Tibial artery (tissue), 4 donors: ENCODE measurements at places on chromosomes 12 and 14.

DNA sequence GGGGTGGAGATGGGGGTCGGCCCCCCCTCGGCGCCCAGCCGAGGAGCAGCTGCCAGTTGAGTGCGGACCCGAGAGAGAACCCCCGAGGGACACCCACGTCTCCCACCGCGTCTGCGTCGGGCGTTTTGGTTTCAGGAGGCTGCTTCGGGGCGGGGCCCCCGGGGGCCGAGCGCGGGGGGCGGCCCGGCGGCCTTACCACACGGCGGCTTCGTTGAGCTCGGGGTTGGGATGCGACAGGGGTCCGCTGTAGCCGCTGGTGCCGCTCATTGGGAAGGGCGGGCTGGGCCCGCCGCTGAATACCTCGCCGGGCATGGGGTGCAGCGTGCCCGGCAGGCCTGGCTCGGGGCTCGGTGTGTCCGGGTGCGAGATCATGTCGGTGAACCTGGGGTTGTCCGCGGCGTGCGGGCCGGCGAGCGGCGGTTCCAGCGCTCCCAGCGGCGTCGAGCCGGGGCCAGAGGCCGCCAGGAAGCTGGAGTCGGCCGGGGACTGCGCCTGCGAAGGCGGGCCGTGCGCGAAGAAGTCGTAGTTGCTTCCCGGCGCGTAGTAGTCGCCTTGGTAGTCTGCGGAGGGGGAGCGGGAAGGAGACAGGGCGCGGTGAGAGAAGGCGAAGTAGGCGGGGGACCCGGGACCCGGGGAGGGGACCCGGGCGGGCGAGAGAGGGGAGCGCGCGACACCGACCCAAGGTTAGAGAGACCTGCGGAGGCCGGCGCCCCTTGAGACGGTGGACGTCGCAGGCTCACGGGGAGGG lies 8.5 kb downstream of the LHX5 start:
- DNase-seq = no peak

- no peak for DNase-seq
These were observed 775.7 kb downstream of the TMTC2 start for GRCh38 chr12:83462419-83462818.

GRCh38 chr12:44285321-44285960 lies 449.6 kb downstream of the TMEM117 start:
- no peak for DNase-seq

DNA sequence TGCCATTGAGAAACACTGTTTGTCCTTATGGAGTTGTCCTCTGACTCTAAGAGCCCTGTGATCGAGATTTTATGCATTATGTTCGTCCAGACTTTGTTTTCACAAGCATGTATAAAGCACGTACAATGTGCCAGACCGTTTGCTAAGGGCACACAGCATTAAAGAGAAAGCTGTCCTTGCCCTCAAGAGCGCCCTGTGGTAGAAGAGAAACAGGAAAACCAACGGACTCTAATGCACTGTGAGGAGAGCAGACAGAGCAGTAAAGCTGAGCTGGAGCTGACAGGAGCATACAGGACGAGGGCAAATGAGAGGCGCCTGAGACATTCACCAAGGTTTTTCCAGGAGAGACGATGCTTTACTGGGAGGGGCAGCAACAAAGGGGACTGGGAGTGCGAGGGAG lies 66.2 kb upstream of the OVCH1 start:
- DNase-seq = no peak

- DNase-seq = no peak
These were observed 83.1 kb downstream of the AACS start for GRCh38 chr12:125148316-125148715.

DNA sequence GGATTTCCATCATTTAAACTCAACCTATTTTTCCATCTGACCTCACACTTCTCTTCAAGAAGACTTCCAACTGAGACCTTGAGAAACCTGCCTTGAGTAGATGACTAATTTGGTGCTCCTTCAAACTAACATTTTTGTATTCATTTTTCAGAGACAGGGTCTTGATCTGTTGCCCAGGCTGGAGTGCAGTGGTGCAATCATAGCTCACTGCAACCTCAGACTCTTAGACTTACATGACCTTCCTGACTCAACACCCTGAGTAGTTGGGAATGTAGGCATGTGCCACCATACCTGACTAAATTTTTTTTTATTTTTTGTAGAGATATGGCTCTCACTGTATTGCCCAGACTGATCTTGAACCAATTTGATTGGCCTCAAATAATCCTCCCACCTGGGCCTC lies 389.9 kb downstream of the PDZRN4 start:
- DNase-seq = no peak

DNA sequence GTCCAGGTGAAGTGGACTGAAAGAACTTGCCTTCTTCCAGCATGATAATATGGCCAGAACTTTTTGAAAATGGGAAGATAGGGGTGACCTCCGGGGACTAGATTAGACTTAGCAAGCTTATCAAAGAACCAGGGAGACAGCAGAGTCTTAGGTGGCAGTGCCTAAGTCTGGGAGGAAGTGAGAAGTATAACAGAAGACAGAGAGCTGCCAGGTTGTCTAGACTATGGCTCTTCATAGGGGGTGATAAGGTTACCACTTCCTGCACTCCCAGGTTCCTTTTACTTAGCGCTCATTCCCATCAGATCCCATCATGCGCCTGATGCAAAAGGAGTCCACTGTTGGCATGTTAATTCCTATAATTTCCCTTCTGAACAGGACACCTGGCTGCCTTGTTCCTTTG lies 69.9 kb downstream of the PLXNC1 start:
- DNase-seq = no peak

DNA sequence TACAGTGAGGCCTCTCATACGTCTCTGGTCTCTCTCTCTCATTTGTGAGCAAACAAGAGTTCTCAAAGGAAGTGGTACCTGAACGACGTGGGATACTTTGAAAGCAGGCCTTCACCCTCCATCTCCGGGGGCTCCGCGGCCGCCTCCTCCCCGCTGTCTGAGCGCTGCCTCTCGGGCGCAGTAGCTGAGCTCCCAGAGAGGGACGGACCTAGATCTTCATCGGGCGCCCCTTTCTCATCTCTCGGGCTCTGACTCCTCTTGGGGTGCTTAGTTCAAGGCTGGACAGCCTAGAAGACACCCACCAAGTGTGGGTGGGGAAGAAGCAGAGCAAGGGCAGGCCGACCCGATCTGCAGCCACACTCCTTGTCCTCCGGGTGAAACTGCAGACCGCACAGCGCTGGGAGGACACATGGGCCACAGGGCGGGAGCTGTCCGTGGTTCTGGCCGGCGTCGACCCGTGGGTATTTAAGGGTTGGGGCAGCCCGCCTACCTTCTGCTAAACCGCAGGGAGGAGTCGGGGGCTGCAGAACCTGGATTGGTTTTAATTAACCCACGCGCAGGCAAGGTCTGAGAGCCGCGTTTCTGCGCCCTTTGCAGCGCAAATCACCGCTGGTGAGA lies 92.7 kb downstream of the PAH start:
- DNase-seq = peak; percentile 42

DNA sequence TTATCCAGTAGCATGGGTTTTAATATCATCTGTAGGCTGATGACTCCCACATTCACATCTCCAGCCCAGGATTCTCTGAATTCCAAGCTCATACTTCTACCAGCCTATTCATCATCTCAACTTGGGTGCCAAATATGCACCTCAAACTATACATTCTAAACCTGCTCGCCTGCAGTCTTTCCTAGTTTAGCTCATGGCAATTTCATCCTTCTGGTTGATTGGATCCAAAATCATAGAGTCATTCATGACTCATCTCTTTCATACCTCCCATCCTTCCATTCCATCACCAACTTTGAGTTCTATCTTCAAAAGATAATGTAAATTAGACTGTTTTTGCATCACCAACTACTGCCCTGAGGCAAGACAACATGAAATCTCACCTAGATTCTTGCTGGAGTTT lies 99.7 kb upstream of the EGLN3 start:
- no peak for DNase-seq

DNA sequence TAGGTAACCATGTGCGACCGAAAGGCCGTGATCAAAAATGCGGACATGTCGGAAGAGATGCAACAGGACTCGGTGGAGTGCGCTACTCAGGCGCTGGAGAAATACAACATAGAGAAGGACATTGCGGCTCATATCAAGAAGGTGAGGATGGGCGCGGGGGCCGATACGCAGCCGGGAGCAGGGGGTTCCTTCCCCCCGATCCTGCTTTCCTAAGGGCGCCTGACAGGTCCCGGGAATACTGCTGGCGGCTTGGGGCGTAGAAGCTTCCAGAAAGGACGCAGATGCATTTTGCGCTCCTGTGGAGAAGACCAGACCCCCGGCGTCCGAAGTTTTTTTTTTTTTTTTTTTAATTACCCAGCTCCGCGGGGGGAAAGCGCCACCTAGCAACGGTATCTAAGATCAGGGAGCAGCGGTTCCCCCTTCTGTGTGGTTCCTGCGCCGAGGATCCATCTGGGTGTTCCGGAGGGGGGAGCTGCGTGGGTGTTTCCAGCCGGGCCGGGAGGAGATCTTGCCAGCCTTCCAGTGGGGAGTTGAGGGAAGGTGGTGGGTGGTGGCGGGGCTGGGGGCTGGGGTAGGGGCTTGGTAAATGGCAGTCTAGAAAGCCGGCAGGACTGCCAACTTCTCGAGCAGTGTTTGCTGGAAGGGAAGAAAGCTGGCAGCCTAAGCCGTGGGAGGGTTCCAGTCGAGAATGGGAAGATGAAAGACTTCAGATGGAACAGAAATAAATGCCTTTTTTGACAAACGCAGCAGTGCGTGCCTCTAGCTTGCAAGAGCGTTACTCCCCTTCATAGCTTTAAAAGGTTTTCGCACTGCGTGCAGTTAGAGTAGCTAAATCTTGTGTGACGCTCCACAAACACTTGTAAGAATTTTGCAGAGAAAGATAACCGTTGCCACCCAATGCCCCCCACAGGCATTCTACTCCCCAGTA lies 764 bp downstream of the DYNLL1 start:
- peak; percentile 81 for DNase-seq

GRCh38 chr14:23525611-23526010 lies 26.0 kb downstream of the ZFHX2 start:
- no peak for DNase-seq

GRCh38 chr12:20453756-20454310 lies 85.5 kb downstream of the PDE3A start:
- no peak for DNase-seq

DNA sequence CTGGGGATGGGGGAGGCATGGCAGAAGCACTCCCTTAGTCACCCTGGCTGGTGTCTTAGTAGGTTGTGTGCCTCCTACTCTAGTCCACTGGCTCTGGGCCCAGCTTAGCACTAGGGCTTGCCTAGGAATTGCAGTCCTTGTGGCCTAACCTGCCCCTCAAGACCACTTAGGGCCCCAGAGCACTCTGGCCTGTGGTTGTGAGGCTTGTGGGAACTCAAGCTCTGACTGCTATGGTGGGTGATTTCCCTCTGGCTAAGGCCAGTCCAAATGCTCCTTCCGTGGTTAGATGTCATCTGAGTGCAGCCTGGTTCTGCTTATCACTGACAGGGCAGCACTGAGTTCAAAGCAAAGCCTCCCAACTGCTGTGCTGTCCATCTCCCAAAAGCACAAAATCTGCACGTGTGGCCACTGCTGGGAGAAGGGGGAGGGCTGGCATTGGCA lies 20.2 kb downstream of the FGD4 start:
- no peak for DNase-seq

DNA sequence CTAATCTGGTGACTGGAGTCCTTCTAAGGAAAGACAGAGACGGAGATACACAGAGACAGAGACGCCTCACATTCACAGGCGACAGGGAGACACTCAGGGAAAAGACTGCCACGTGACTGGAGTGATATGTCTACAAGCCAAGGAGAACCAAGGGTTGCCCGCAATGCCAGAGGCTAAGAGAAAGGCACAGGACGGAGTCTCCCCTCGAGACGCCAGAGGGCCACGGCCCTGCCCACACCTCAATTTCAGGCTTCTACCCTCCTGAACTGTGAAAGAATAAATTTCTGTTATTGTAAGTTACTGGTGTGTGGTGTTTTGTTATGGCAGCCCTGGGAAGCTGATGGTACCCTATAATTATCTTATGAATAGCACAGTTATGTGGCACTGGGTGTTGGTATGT lies 11.6 kb upstream of the RAN start:
- DNase-seq = no peak

- no peak for DNase-seq
These were observed 113.3 kb upstream of the ATP2B1 start for GRCh38 chr12:89821896-89822295.

DNA sequence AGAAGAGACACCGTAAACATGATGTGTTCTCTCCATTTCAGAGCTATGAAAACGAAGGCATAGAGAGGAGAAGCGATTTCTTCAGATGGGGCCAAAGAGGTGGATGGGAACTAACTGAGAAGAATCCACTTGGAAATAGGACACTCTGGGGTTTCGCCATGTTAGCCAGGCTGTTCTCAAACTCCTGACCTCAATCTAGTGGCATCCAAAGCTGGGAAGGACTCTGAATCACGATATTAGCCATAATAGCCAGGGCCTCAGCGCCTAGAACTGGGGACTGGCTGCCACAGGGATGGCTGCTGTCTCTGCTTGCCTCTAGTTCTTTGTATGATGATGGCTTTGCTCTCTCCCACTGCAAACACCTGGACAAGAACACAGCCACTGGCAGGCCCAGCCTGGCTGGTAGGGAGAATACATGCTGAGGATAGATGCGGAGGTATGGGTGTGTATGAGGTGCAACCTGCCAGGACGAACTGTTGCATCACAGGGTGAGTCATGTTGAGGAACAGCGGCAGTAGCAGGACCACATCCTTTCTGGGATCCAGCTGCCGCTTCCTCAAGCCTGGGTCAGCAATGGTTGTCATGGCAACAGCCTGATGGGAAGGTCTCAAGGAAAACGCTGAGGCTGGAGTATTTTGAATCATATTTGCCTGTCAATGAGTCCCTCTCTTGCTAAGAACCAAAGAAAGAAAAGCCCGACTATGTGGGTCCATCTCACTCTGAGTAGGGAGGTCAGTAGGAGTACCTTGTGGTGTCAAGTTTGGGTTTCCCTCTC lies 31.1 kb downstream of the CCDC177 start:
- no peak for DNase-seq

GRCh38 chr14:73823339-73823885 lies 28.2 kb upstream of the PTGR2 start:
- DNase-seq = no peak

- no peak for DNase-seq
These were observed 58.4 kb downstream of the LLPH start for GRCh38 chr12:66072135-66072534.

GRCh38 chr14:99609245-99610170 lies 5.5 kb upstream of the CCDC85C start:
- no peak for DNase-seq

DNA sequence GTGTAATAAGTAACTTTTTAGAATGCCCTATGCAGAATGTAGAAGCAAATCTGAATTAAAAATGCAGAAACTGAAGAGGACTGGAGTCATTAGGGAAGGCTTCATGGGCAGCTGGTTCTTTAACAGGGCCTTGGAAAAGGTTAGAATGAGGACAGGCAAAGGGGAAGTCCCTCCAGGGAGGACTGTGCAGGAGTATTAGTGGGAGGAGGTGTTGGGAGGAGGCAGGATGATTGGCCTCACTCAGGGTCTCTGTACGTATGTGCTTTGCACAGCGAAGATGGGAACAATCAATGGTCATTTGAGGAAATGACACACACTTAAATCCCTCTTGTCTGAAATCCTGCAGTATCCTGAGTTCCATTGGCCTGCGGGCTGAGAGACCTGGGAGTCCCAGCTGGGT lies 119.7 kb downstream of the PTCSC3 start:
- no peak for DNase-seq
